ENCODE measurements at places on chromosomes 2 and 18.

GRCh38 chr2:30628341-30628740 lies 178.9 kb downstream of the CAPN13 start:
- peak; percentile 51 for DNase-seq

DNA sequence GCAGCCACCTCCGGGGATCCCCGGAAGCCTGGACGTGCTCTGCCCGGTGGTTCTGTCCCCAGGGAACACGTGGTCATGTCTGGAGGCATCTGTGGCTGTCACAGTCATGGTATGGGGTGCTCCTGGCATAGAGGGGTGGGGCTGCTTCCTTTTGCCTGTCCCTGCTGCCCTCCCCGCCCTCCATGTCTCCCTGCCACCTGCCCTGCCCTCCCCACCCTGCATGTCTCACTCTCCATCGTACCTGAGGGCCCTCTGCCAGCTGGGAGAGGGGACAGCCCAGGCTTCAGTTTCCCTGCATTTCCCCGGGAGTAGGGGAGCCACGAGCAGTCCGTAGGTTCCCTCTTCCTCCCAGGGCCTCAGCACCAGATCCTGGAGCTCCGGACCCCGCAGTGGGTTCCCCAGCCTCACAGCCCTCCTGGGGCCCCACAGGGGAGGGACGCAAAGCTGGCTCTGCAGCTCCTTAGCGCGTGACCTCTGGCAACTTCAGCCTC lies 90.0 kb upstream of the CTDP1 start:
- no peak for DNase-seq

DNA sequence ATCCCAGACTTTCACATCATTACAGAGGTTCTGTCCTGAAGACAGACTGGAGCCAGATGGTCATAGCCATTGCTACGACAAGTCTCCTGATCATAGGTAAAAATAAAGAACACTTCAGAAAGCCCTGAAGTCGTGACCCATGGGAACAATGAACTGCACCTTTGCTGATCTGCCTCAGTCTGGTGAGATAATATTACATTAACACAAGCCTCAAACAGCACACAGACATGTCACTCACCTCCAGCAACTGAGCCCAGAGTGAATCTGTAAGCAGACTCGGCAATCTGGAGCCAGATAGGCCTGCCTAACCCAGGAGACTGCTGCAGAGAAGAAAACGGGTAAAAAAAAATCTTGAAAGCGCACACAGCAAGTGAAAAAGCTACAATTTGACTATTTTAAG lies 79.2 kb downstream of the SLC25A12 start:
- no peak for DNase-seq

- DNase-seq = no peak
Observed at GRCh38 chr2:15982285-15983044, 42.1 kb downstream of the MYCN start.

DNA sequence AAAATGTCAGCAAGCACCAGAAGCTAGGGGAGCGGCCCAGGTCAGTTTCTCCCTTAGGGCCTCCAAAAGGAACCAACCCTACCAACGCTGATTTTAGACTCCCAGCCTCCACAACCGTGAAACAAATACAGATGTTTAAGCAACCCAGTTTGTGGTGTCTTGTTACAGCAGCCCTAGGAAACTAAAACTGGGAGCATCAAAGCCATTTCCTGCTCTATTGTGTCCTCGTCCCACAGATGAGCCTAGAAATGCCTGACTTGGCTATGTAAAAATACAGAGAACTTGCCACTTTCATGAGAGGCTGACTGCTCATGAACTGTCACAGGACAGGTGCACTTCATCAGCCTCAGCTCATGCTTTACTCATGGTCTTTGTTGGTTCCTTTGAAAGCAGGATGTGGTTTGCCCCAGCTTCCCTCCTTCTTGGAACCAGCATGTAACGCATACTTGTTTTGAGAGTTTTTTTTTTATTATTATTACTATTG lies 97.6 kb upstream of the SLC39A10 start:
- peak; percentile 77 for DNase-seq

DNA sequence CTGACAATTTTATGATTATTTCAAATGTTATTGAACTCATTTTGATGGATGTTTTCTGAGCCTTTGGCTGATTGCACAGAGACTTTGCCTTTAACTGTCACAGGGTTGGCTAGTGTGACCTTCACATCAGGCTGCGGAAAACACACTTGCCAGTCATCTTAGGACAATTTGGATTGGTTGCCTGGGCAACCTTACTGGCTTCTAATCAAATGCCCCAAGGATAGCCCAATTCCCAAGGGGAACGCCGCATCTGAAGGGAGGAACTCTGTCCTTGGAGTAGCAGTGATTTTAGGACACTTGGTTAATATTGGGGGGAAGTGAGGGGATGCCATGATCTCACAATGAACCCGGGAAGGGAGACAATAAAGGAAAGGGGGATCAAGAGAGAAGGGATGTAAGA lies 29.5 kb downstream of the OSBPL6 start:
- DNase-seq = no peak

All from amniotic epithelial cell (primary cell).